BE2C (cell line): ENCODE measurements at places on chromosomes 4 and X.

DNA sequence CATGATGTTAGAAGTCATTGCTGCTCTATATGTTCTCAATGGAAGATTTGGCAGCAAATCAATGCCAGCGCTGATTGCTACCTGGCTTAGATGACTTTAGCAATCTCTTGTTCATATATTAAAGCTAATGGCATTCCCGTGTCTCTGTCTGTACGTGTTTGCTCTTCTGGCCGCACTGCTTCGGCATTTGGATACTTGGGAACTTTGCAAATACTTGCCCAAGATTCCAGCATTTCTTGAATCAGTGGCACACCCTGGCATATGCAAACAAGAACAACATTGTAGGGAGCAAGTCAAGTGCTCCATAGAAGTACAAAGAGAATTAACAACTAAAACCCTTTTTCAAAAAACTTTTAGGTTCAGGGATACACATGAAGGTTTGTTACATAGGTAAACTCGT lies 128.9 kb upstream of the TMEM164 start:
- DNase-seq, result no peak

DNA sequence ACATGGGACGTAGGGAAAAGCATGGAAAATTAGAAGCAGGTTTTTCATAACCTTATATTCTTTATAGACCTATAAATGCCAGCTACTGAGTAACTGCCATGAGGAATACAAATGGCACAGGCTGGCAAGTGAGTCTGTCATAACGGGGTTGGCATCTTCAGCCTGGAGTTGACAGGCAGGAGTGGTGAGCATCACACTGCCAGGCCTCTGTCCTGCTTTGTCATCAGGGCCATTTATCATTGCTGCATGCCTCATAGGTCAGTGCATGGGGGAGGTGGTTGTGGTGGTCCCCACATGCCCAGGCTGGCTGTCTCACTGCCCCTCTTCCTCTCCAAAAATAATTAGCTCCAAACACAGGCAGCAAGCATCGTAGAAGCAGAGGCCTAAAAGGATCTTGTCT lies 72.5 kb downstream of the LNX1 start:
- no peak for DNase-seq

GRCh38 chr4:37770016-37770415 lies 56.5 kb upstream of the PGM2 start:
- DNase-seq, result no peak

DNA sequence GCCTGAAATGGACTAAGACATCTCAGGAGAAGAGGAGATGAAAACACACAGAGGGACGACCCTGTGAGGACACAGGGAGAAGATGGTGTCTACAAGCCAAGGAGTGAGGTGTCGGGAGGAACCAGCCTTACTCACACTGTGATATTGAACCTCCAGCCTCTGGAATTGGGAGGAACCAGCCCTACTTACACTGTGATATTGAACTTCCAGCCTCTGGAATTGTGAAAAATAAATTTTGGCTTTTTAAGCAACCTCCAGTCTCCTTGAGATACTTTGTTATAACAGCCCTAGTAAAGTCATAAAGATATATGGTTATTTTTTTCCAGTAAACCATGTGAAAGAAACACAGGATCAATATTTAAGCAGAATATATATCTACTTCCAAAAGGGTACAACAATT lies 76.5 kb downstream of the DHRSX start:
- no peak for DNase-seq

- no peak for DNase-seq
Observed at GRCh38 chrX:136220540-136220939, 30.7 kb downstream of the MAP7D3 start.

DNA sequence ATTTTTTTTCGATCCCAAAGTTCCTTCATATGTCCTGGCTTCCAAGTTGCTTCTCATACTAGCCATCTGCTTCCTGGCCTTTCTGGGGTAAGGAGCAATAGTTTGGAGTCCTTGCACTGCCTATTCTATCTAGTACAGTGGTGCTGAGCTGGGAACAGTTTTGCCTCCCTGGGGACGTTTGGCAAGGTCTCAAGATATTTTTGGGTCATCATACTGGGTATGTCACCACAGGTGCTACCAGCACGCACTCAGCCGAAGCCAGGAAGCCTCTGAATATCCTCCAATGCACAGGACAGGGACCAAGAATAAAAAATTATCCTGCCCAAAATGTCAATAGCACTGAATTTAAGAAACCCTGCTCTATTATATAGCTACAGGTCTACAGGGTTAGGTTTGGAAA lies 35.4 kb upstream of the TMSB15B start:
- no peak for DNase-seq

DNA sequence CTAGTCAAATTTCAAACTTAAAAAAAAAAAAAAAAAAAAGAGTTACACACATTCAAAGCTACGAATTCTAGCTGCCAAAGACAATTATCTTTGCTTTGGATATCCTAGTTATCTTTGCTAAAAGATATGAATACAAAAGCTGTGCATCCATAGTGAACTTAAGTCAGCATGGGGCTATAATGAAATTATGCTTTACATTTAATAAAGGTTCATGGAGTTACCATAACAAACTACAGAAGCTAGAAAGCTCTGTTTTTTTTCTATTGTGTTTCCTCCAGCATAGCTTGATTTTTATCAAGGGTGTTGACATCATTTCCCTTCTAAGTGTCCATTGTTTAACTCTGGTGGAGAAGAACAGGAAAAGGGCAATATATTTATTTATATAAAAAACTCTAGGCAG lies 234.1 kb downstream of the ANKRD50 start:
- no peak for DNase-seq
